ENCODE measurements at places on chromosomes 11 and 22.

DNA sequence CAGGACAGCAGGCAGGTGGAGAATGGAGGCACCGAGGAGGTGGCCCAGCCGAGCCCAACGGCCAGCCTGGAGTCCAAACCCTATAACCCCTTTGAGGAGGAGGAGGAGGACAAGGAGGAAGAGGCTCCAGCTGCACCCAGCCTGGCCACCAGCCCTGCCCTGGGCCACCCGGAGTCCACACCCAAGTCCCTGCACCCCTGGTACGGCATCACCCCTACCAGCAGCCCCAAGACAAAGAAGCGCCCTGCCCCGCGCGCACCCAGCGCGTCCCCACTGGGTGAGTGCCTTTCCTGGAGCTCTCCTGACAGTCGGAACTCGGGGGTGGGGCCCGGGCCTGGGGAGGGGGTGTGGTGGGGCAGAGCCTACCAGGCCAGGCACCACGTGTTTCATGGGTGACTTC is 19.7 kb downstream of the MICALL1 start:
- no peak for DNase-seq

DNA sequence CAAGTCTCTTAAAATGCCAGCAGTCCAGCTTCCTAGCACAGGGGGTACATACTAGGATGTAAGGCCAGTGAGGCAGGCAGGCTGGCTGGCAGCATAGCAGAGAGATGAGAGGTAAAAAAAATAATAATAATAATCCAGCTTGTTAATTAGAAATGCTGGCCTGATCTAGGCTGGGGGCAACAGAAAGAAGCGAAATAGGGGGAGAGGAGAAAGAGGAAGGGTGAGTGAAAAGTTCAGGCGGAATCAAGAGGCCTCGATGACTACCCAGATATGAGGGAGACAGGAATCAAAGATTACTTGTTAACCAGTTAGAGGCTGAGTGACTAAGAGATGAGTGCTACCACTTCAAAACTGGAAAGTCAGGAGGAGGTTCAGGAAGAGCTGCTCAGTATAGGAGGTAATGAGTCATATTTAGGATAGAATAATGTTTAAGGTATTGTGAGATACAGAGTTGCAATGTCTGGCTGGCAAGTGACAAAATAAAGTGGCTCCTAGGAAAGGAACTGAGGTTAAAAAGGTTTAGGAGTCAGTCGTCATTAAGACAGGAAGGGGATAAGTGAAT is 2.8 kb downstream of the ALKBH8 start:
- no peak for DNase-seq

DNA sequence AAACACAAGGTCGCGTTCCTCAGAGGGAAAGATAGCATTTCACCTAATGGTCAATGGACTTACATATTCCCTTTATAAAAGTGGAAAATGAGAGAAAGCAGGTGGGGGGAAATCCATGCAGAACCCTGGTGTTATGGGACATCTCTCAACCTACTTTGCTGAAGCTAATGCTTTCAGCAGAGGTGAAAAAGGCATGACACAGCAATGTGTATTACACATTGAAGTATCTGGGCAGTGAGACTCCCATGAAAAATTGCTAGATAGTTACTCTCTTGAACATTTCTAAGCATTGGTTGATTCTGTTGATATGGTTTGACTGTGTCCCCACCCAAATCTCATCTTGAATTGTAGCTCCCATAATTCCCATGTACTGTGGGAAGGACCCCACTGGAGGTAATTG is 60.0 kb upstream of the PICALM start:
- DNase-seq, result no peak

DNA sequence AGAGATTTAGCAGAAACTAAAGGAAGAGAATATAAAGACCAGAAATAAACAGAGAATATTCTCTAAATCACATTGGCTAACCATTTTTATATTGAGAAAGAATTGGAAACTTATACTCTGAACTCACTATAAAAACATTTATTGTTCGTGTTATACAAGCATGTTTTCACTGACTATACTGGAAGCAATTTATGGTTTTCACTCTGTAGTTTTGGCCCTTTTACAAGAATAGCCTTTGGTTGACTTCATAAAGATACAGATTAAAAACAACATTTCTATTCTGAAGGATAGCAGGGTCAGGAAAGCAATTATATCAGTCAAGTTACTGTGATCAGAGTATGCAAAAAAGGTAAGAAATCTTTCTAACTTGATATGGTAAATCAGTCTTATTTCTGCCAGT is 965.7 kb upstream of the FAT3 start:
- DNase-seq, result no peak

- DNase-seq, result no peak
Measured at GRCh38 chr11:80282643-80283042, 841.8 kb upstream of the TENM4 start.

GRCh38 chr11:120929090-120929489 is 94.8 kb upstream of the TBCEL start:
- DNase-seq, result no peak

DNA sequence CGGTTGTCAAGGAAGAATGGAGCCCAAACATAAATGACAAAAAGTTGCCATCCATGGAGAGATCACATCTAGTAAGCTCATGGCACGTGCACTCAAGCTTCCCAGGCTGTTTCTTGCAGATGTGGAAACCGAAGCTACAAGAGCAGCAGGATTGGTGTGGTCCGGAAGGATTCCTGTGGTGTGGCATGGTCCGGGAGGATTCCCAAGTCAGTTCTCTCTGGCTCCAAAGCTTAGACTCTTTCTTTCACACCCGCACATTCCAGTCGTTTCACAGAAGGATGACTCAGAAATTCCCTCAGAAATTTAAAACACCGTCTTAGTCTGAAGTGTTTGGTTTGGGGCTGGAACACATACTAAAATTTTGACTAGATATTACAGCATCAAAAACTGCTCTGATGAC is 78.0 kb upstream of the DRD2 start:
- peak; percentile 56 for DNase-seq

- DNase-seq, result no peak
Measured at GRCh38 chr22:45786726-45787125, 115.1 kb downstream of the ATXN10 start.

GRCh38 chr11:55847453-55847852 is 8.9 kb downstream of the OR5D16 start:
- no peak for DNase-seq

DNA sequence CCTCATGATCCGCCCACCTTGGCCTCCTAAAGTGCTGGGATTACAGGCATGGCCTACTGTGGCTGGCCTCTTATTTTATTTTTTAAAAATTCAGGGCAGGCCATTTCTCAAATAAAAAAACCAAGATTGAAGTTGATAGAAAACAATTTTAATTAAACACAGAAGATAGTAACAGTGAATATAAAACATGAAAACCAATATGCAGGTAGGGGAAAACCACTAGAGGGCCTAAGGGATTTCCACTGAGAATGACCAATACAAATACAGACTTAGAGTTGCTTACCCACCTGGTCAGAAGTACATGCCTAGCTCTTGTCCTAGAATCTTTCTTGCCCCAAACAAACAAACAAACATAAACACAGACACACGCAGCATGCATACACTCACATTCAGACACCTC is 1.7 kb upstream of the RTCB start:
- DNase-seq, result no peak

- no peak for DNase-seq
Measured at GRCh38 chr22:21650280-21650679, 8.2 kb downstream of the SDF2L1 start.

DNA sequence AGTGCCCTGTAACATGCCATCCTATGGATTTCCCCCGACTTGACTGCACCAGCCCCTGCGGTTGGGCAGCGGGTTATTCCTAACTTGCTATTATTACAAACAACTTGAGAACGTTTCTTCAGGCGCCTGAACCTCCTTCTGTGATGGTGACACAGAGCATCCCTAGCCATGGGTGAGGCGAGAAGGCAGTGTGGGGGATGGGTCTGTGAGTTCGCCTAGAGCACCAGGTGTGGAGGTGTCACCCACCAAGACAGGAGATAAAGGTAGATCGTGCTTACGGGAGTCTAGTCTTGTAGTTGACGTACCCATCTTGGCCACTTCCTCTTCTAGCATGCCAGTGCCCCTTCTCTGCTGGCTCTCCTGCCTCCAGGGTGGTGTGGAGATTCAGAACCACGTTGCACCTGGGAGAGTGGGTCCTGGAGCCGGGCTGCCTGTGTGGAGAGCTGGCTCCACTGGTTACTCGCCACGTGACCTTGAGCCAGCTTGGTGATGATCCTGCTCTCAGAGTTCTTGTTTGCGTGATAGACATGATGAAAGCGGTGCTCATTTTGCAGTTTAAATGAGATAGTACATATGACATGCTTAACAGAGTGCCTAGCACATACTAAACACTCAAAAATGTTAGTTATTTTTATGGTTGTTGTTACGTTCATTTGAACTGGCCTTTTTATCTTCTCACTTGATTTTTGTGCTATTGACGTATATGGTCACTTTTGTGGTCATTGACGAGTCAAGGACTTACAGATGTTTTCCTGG is 37.8 kb downstream of the TBC1D22A start:
- no peak for DNase-seq

GRCh38 chr22:25021409-25021808 is 68.9 kb downstream of the KIAA1671 start:
- no peak for DNase-seq

DNA sequence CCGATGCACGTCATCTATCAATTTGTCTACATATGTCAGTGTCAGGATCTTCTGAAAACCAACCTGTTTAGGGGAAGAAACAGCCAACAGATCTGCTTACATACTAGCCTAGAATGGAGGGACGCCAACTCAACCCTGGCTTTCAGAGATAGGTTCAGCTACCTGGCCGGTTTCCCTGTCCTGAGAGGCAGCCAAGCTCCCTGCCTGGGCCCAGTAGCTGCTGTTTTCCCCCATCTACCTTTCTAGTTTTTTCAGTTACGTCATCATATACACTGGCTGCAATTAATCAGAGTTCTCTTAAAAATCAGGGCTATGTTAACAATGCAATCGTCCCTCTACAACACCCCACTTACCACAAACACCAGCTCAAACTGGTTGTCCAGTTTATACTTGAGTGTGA is 1.0 kb downstream of the SRPRA start:
- DNase-seq, result no peak

- DNase-seq, result no peak
Measured at GRCh38 chr22:32574411-32574810, 99.8 kb downstream of the FBXO7 start.

GRCh38 chr11:43988040-43988817 is 45.8 kb downstream of the C11orf96 start:
- no peak for DNase-seq

- DNase-seq, result no peak
Measured at GRCh38 chr11:56474729-56475235, 1.6 kb upstream of the OR5M3 start.

- no peak for DNase-seq
Measured at GRCh38 chr11:99383648-99384245, 363.0 kb downstream of the CNTN5 start.

DNA sequence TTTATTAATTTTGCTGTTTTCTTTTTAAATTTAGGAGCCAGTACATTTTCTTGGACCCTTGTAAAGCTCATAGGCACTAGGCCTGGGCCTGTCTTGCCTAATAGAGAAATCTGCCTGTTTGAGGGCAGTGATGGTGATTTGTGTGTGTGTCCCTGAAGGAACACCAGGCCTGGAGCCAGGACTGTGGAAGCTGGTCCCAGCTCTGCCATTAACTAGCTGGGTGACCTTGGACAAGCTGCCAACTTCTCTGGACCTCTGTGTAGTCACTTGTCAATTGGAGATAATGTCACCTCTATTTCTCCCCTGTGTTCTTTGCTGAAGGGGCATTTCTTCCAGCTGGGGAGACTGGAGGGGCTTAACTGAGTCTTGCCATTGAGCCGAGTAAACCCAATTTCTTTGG is 16.0 kb upstream of the FTH1 start:
- no peak for DNase-seq

GRCh38 chr11:65539744-65540289 is 14.9 kb downstream of the SCYL1 start:
- no peak for DNase-seq

DNA sequence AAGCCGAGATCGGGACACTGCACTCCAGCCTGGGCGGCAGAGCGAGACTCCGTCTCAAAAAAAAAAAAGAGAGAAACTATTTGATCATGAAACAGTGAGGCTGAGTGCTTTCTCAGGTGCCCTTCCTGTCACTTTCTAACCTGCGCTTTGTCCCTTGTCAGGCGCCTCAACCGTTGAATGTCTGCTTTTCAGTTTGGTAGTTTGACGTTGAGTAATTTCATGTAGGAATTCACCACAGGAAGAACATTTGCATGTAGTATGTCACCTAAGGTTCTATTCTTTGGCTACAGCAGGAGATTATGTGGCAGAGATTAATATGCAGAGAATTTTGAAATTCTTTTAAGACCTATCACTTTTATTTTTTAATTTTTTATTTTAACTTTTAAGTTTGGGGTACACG is 57.2 kb downstream of the PPFIA1 start:
- DNase-seq, result no peak

DNA sequence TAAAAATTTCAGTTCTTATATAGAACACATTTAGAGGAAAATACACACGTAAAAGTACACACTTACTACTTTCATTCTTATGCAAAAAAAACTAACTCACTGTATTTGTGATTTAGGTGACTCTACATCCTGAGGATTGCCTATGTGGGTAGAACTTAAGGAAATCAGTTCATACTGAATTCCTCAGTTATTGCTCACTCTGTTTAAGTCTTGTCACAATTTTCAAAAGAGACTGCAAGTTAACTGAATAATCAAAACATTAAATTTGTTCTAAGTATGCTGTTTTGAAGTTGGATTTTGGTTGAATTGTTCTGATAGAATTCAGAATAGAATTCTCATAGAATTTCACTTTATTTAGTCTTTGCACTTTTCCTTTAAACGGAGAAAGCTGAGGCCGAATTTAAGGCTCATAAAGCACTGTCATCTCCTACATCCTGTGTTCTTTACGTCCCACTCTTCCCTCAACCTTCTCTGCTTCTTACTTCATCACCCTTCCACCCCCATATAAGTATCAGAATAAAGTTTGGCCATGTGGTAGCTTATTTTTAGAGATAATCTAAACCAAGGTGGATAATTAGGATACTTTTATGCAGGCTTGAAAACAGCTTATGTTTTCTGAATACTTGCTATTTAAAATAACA is 59.8 kb downstream of the APOL5 start:
- peak; percentile 34 for DNase-seq

DNA sequence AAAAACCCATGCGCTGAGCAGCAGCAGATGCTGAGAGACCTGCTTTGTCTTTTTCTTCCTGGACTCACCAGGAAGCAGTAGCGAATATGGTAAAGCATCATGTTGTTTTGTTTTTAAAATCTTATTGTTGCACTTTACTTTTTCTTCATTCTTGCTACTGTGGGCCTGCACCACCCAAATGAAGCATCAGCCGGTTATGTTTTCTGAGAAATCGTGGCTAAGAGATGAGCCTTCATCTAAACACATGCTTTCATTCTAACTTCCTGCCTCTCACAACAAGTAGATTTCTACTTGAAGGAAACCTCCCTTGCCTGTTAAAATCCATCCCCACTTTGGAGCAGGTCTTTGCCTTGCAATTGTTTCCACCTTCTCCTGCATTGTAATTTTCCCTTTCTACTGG is 1025.9 kb downstream of the NTM start:
- no peak for DNase-seq
